NCI-H460 (cell line): ENCODE measurements at places on chromosomes 4 and X. TPM values are rescaled to one million over a fixed set of nuclear protein-coding genes. Genes with fewer than 3 reads are reported as not detected.

GRCh38 chr4:52091801-52092200 is 40.7 kb downstream of the SPATA18 start:
- no peak for DNase-seq

GRCh38 chr4:100985576-100985975 is 361.8 kb downstream of the PPP3CA start:
- no peak for DNase-seq

DNA sequence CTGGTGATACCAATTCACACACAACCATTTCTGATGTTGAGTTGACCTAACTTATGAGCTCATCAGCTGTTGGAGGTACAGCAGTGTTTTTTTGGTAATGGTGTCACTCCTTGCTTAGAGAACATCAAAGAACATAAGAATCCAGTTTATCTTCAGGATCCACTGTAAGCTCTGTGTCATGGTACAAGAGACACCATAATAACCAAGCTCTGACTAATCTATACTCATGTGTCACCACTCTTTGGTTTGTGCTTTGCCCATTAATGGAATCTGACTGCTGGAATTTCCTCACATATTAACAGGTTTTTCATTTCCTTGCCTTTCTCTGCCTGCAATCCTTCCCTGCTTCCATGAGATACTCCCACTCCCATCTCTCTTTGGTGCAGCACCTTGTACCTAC is 735.1 kb upstream of the LCORL start:
- no peak for DNase-seq

- peak; percentile 43 for DNase-seq
Measured at GRCh38 chrX:18377796-18378195, 23.3 kb upstream of the SCML2 start.

GRCh38 chrX:153736071-153736820 is 11.6 kb downstream of the ABCD1 start:
- DNase-seq: no peak

DNA sequence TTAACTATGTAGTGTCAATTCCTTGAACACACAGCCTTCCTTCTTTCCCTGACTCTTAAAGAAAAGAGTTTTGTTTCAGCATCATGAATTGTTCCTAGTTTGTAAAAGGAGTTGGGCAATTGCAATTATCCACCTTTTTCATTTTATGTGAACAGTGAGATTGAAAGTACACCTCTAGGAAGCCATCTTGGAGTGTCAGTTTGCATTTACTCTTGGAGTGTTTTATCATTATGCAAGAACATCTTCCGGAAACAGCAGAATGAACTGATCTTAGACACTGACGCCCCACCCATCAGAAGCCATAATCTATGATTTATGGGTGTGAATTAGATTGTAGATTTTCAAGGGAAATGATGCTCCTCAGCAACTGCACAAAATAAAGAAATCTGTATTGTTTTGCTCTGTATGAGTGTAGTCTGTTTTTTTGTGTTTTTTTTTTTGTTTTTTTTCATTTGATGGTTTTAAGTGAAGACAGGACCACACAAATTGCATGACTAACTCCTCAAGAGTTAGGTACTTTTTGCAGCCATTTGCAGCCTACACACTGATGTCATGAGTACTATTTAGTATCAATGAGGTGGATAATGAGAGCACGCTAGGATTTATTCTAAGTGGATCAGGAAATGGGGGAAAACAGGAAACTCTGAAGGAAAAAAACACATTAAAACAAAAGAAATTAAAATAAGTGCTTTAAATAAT is 19.5 kb upstream of the FGF2 start:
- DNase-seq: no peak

- DNase-seq: no peak
Measured at GRCh38 chr4:7032596-7032995, 10.6 kb upstream of the TADA2B start.

- DNase-seq: no peak
Measured at GRCh38 chr4:144499777-144500176, 146.2 kb upstream of the HHIP start.

- DNase-seq: no peak
Measured at GRCh38 chrX:38500141-38500540, 61.2 kb upstream of the TSPAN7 start.

The TRPC5OS gene
- not detected in 2 replicates for total RNA-seq

The ACOT9 gene
- 107 and 119 TPM in 2 replicates for total RNA-seq

The SSX2 gene
- total RNA-seq: not detected in 2 replicates

The DUSP9 gene
- total RNA-seq: 1.8 and 2.2 TPM in 2 replicates

The PCDH18 gene
- total RNA-seq: 0.35 and 0.46 TPM in 2 replicates

The MMRN1 gene
- 0.03 and 0.12 TPM in 2 replicates for total RNA-seq

The AVPR2 gene
- not detected in 2 replicates for total RNA-seq
